OCI-M1 (cell line): ENCODE measurements at places on chromosomes 13 and 19.

GRCh38 chr13:100440751-100441425 is 147.7 kb downstream of the GGACT start:
- no peak for DNase-seq

DNA sequence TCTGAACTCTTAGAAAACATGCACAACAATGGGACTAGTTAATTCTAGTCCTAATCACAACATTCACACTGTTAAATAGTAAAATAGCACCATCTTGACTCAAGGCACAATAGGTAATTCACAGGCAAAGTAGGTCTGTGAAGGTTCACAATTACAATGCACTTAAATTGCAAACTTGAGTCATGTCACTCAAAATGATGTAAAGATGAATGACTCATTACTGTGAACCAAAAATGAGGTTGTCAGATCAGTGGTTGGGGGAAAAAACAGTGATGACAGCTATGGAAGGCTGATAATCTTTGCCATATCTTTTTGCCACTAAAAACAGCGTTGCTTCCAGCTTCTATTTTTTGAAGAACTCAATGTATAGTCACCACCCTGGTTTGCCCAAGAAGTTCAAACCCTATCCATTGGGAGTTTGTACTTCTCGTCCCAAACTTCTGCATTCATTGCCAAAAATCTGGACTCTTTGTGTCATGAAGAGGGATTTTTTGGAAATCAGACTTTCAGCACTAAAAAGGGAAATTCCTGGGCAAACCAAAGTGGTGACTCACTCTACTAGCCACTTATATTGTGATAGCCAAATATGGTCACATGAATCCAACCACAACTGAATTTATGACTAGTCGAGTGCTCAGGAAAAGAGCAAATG is 200.9 kb upstream of the TMTC4 start:
- peak; percentile 72 for DNase-seq

DNA sequence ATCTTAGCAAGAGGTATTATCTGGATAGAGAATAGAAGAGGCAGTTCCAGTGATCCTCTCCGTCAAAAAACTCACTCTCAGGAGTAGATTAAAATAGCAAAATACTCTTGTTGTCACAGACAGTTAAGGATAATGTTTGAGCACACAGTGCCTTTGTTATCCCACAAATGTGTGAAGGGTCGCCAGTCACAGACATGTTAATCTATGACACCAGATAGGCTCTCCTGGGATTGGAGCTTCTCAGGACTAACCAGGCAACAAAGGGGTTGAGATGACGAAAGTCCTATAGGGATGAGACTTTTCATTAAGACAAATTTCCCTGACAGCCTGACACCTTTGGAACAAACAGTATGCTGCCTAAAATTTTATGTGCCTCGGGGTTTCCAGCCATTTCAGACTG is 1947.1 kb downstream of the OLFM4 start:
- no peak for DNase-seq

- no peak for DNase-seq
Observed at GRCh38 chr13:94079876-94080275, 399.6 kb downstream of the DCT start.

DNA sequence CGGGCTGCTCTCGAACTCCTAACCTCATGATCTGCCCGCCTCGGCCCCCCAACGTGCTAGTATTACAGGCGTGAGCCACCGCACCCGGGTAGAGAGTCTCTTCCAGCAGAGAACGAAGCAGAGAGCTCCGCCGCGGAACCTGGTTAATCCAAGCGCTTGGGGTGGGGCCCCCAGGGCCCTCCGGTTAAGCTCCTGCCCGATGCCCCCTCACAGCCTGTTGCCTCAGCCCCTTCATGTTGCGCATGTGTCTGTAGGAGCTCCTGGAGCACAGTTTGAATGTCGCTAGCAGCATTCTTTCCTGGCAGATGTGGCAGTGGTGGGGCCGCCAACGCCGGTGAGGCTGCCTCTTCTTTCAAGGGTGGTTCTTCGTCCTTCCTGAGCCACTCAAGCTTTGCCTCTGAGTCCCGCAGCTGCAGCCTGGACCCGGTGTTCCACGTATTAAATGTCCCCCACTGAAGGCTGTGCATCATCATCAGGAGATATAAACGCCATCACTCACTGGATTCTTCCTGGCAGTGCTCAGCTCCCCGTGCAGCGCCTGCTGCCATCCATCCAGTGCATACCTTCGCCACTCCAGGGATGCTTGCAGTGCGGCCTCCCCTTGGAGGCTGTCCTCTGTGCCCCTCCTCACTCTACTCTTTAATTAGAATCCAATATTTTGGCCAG is 1919.3 kb downstream of the PCDH9 start:
- no peak for DNase-seq

- peak; percentile 8 for DNase-seq
Observed at GRCh38 chr13:66751691-66752090, 478.4 kb downstream of the PCDH9 start.
